ENCODE measurements at places on chromosomes 7 and 10. TPM values are rescaled to one million over a fixed set of nuclear protein-coding genes. Genes with fewer than 3 reads are reported as not detected.

- H3K36me3 ChIP-seq, result no peaks in the 10 kb centered on the region
- no peaks in the 10 kb centered on the region for H3K27me3 ChIP-seq
- DNase-seq, result no peak
- H3K27ac ChIP-seq, result no peak overlapping the region
- no peak overlapping the region for H3K4me3 ChIP-seq
- H3K4me1 ChIP-seq, result peaks cover 5% of the 10 kb centered on the region
These were observed 208.2 kb downstream of the FAM107B start for GRCh38 chr10:14566498-14566897.

- H3K4me3 ChIP-seq, result no peak overlapping the region
- H3K36me3 ChIP-seq, result no peaks in the 10 kb centered on the region
These were observed 19.7 kb upstream of the ZNF862 start for GRCh38 chr7:149818536-149818840.

DNA sequence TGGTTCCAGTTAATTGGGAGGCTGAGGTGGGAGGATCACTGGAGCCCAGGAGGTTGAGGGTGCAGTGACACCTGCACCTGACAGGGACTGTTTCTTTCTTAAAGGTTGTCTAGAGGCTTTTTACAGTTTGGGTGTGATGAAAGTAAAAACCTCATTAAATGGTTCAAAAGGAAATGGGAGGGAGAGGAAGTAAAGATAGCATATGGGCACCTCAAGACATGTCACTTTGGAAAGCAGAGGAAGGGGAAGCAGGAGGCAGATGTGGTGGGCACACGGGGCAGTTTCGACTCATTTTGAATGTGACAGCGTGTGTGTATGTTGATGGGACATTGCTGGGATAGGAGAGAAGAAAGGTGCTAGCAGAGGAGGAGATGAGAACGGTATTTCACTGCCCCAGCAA lies 203.1 kb downstream of the MLLT10 start:
- H3K27ac ChIP-seq, result no peak overlapping the region
- peaks cover 8% of the 10 kb centered on the region for H3K4me1 ChIP-seq
- DNase-seq, result no peak

DNA sequence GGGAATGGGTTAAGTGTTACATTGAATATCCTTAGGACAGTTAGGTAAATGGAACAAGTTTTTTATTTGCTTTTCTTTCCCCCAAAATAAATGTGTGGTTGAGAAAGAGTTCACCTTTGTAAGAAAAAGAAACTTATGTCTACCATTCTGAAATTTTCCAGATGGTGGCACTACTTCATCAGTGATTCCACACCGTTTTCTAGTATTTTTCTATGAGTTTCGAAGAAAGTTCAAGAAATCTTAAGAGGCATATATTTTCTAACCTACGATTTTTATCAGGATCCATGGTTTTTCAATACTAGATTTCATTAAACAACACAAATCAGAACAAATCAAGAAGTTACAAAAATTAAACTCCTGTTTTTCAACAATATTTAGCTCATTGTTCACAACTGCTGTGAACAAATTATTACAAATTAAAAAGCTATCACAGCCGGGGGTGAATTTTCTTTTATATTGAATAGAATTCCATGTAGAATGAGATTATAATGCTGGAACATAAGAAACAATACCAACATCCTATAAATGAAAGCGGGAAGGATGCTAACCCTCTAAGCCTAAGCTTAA lies 163.1 kb upstream of the NPVF start:
- H3K27me3 ChIP-seq, result peaks cover 100% of the 10 kb centered on the region
- H3K36me3 ChIP-seq, result no peaks in the 10 kb centered on the region
- no peaks in the 10 kb centered on the region for H3K4me1 ChIP-seq
- peak; percentile 11 for DNase-seq
- no peak overlapping the region for H3K4me3 ChIP-seq

Gene CACNB2
- total RNA-seq, result 3.3 TPM

Gene CDK14
- 21.2 TPM for total RNA-seq

Gene GNAI1
- 30.4 TPM for total RNA-seq

Gene C10orf143
- 4.9 TPM for total RNA-seq

Measured in MCF 10A (cell line).